ENCODE measurements at places on chromosomes 16 and 17.

DNA sequence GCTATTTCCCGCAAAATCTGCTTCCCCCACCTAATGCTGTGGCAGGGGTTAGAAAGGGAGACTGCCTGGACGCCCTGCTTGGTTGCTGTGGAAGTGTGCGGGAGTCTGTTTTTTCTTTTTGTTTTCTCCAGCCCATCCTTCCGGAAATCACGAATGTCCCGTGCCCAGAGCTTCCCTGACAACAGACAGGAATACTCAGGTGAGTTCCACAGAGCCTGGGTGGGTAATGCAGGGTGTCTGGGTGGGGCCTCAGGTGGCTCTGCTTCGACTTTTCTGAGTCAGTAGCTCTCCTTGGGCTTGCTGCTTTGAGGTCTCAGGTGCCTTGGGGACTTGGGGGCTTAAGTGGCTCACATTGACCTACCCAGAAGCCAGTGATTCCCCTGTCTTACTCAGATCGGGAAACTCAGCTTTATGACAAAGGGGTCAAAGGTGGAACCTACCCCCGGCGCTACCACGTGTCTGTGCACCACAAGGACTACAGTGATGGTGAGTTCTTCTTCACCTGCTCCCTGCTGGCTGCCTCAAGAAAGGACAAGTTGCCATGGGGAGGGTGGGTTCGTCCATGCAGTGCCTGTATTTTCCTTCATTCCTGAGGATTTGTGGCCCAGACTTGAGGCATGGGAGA, 11.4 kb downstream of the LIMD2 start:
- DNase-seq = no peak

DNA sequence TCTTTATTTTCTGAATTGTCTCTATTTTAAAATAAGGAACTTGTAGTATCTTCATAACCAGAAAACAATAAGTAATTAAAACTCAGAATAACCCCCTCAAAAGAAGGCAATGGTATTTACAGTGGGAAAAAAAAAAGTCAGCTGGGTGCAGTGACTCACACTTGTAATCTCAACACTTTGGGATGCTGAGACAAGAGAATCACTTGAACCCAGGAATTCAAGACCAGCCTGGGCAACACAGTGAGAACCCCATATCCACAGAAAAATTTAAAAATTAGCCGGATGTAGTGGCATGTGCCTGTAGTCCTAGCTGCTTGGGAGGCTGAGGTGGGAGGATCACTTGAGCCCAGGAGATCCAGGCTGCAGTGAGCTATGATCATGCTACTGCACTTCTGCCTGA, 33.5 kb downstream of the ADAM11 start:
- no peak for DNase-seq

DNA sequence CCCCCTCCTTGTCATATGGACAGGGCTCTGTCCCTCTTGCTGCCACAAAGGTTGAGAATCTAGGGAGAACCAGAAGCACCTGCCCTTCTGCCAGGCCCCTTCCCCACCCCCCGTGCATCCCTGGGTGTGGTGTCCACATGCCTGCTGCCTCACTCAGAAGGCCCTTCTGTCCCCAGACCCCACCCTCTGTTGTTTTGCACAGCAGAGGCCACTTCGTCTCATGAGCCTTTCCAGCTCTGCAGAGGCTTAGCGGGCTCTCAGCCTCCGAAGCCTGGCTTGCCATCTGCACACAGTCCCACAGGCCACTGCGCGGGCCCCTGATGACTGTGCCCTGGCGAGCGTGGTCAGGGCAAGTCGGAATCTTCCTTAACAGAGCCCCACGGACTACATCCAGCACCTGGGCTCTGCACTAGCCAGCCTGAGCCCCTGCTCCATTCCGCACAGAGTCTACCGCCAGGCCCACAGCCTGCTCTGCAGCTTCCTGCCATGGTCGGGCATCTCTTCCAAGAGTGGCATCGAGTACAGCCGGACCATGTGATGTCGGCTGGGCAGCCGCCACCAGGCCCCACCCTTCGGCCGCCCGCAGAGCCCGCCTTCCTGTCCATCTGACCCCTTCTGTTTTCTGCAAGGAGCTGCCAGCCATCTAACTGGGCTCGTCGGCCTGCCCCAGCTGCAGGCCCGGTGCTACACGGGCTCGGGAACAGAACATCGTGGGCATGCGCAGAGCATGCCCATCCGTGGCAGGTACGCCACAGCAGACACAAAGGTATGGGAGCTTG, 10.8 kb downstream of the C16orf90 start:
- DNase-seq = no peak

- DNase-seq = no peak
Measured at GRCh38 chr16:80947708-80948625, 58.7 kb downstream of the CMC2 start.

GRCh38 chr17:28133562-28133970, 91.1 kb downstream of the NLK start:
- no peak for DNase-seq

DNA sequence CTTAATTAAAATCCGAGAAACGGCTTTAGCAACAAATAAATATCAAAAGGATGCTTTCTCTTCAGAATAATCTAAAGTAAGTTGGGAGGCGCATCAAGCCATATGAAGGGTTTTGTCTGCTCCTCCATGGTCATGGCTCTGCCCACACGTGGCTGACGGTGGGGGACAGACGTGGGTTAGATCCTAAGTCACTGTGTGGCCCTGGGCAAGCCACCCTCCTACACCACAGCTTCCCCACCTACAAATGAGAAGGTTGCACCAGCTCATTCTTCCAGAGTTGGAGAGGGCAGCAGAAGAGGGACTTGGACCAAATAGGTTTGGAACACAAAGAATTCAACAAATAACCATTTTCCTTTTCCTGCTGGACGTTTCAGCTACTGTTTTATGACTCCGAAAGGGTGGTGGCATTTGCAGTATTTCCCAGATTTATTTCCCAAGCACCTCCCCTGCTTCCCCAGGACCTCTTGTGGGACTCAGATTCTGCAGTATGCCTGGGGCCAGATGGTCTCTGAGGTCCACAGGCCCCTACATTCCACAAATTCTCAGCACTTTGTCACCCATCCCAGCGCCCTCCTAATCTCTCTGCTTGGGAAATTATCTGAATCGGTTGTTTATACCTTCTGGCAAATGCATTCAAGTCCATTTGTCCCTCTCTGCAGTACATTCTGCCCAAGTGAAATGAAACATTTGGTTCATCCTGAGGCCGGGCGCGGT, 17.8 kb downstream of the LRRC75A start:
- DNase-seq = no peak

- no peak for DNase-seq
Measured at GRCh38 chr16:26276289-26276688, 584.5 kb downstream of the HS3ST4 start.

DNA sequence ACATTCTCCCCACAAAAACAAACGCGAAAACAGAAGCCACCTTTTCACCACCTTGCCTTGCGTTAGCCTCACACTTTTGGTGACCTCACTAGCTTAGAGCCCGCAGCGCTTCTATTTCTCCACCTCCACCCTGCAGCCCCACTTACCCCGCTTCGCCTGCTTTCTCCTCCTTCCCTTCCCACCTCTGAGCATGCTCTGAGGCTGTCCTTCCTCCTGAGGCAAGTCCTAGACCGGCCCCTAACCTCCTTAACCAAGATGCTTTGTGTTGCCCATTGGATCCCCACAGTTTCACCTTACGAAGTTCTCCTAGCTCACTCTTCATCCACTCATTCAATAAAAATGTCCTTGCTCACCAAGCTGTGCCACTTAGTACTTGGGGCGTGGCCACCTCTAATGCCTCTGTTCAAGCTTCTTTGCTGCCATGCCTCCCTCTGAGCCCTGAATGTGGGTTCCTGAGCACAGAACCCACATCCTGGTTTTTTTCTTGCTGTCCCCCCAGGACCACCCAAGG, 1.3 kb downstream of the GNGT2 start:
- DNase-seq = no peak

DNA sequence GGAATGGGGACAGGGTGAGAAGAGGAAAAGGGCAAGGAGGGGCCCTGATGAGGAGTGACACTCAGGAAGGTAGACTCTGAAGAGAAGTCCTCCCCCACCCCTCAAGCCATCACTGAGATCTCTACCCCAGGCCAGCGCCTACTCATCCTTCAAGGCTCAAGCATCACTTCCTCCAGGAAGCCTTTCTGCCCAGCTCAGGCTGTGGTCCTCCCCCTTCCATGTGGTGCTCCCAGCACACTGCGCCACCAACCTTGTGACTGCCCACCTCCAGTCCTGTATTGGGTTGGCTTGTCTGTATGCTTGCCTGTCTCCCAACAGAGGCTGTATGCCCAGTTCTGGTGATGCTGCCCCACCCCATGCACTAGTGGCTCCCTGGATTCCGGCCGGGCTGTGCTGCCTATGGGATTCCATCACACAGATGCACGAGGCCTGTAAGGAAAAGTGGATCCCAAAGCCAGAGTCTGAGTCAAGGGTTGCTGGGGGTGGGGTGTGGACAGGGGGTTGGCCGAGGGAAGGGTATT, 19.8 kb upstream of the ZFP90 start:
- DNase-seq = no peak
